ENCODE measurements at places on chromosomes 6 and 20.

DNA sequence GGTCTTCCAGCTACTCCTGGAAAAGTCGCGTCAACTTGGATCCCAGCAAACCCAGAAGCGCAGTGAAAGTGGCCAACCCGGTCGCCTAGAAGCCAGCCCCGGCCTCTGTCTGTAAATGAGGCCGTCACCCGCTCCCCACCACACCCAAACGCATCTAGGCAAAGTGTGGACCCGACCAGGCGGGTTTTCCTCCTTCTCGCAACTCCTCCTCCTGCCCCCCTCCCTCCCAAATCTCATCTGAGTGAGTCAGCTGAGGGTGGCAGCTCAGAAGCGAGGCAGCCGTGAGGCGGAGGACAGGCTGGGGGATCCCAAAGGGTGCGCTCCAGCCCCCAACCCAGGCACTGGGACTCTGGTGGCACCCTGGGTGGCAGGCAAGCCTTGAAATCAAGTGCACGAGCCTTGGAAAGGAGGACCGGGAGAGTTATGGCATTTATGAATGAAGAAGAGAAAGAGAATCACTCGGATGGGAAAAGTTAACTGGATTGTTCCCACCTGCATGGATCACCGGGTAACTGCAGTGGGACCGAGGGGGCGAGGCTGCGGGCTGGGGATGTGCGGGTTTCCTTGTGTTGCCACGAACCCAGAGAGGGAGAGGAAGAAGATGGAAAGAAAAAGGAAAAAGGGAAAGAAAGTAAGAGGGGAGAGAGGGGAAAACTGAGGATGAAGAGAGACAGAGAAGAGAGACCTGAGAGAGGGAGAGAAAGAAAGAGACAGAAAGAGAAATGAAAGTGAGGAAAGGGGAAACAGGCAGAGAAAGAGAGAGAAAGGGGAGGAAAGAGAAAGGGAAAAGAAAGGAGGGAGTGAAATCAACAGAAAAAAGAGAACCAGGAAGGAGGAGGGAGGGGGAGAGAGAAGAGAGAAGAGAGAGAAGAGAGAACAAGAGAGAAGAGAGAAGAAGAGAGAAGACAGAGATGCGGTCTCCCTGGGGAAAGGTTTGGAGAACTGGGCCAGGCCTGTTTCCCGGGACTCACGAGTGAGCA lies at the start of gene APCDD1L:
Gene APCDD1L (minus strand): TSS at position 167 of the 980 bp plus-strand sequence. CDS start 692 bp downstream, outside the sequence.
- DNase-seq, result peak; percentile 37

- DNase-seq, result no peak
Measured at GRCh38 chr20:16707674-16708073, 22.2 kb upstream of the SNRPB2 start.

GRCh38 chr6:106244931-106245330 lies 80.6 kb downstream of the ATG5 start:
- no peak for DNase-seq

- DNase-seq, result peak; percentile 83
Measured at GRCh38 chr20:37907677-37908401, 4.9 kb downstream of the VSTM2L start.

DNA sequence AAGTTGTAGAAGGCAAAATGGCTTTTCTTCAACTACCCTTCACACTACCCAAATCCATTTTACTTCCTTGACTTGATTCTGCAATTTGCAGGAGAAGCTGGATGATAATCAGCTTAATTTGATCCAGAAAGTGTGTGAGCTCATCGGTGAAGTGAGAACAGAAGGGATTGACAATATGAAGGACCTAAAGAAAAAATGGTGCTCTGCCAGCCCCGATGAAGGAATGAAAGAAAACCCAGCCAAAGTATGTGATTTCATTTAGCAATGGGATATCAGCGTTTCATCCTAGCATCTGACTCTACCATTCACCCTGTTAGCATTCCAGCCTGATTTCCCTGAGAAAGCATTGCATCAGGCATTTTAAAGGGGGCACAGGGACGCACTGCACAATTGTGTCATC lies 41.5 kb downstream of the CD164 start:
- DNase-seq, result no peak

DNA sequence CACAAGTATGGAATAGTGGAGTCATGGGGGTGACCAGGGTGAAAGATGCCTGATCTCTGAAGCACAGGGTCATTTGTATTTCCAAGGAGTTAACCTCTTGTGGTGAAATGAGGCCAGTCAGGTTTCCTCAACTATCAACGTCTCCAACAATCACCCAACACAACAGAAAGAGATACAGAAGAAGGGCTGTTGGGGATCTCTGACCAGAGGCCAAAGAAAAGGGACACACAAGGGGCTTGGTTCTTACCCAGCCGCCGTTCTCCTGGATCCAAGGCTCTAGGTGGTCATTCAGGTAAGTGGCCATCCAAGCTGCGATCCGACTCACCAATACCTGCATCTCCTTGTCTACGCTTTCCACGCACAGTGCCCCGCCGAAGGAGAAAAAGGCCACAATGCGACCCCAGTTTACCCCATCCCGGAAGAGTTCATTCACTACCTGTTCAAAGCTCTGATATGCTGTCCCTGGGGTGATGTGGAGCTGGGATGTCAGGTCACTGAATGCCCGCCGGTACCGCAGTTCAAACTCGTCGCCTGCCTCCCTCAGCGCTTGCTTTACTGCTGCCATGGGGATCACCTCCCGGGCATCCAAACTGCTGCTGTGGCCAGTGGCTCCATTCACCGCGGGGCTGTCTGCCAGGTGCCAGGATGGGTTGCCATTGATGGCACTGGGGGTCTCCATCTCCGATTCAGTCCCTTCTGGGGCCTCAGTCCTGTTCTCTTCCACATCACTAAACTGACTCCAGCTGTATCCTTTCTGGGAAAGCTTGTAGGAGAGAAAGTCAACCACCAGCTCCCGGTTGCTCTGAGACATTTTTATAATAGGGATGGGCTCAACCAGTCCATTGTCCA lies 1.0 kb downstream of the BCL2L1 start:
- DNase-seq, result no peak

DNA sequence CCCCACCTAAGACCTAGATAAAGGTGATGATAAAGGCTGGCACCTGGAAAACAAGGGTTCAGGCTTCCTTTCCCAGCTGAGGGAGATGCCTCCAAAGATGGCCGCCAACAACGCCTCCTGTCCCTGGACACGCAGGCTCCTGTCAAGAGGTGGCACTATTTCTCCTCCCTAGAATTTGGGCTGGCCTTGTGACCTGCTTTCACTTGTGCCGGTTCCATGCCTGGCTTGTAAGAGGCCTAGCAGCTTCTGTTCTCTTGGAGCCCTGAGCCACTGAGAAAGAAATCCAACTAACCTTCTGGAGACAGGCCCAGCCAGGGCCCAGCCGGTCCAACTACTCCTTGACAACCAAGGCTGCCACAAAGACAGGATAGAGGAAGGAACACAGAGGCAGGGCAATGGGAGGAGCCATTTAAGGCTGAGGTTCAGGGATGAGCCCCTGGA lies 60.2 kb upstream of the RALY start:
- peak; percentile 69 for DNase-seq

DNA sequence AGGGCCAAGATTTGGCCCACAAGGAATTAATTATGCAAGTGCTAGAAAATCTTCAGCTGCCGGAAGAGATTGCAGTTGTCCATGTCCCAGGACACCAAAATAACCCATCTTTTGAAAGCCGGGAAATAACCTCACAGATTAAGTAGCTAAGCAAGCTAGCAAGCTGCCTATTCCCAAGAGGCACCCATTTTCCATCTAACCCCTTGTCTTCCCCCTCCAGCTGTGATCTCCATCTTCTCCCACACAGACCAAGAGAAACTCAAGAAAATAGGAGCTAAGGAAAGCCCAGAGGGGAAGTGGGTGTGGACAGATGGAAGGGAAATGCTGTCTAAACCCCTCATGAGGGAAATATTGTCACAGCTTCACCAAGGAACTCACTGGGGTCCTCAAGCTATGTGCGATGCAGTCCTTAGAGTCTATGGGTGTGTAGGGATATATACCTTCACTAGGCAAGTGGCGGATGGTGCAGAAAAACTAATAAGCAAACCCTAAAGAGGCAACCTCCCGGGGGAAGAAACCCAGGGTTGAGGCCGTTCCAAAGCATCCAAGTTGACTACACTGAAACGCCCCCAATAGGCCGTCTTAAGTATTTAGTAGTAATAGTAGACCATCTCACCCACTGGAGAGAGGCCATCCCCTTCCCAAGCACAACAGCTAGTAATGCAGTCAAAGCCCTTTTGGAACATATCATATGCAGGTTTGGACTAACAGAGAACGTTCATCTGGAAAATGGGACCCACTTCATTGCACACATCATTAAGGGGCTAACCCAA lies 64.3 kb upstream of the PRSS16 start:
- DNase-seq, result no peak

GRCh38 chr6:150924808-150925589 lies 59.5 kb downstream of the MTHFD1L start:
- no peak for DNase-seq

DNA sequence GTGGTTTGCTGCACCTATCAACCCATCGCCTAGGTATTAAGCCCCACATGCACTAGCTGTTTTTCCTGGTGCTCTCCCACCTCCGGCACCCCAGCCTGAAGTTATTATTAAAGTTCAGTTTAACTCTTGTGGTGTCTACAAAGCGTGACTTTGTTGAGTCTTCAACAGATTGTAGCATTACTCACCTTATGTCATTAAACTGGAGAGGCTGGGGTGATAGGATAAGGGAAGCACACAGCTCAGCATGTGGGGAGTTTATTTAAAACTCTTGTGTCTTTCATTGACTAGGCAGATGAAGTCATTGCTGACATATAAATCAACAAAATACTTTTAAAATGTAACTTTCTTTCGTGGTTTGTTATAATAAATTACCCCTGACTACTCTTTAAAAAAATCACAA lies 84.7 kb upstream of the GCM1 start:
- no peak for DNase-seq

DNA sequence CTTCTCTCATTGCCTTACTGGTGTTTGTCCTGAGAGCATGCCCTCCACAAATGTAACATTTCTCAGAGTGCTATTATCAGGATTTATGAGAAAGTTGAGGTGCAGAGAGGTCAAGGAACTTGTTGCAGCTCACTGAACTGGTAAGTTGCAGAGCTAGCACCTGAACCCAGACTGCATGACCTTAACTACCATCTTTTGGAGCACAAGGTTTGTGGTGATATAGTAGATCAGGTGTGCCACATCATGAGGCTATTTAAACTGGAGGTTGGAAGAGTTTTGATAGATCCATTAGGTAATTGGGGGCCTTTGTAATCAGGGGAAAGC lies 112.0 kb upstream of the CITED2 start:
- no peak for DNase-seq

GRCh38 chr6:160792708-160793107 lies 90.7 kb downstream of the PLG start:
- DNase-seq, result no peak

DNA sequence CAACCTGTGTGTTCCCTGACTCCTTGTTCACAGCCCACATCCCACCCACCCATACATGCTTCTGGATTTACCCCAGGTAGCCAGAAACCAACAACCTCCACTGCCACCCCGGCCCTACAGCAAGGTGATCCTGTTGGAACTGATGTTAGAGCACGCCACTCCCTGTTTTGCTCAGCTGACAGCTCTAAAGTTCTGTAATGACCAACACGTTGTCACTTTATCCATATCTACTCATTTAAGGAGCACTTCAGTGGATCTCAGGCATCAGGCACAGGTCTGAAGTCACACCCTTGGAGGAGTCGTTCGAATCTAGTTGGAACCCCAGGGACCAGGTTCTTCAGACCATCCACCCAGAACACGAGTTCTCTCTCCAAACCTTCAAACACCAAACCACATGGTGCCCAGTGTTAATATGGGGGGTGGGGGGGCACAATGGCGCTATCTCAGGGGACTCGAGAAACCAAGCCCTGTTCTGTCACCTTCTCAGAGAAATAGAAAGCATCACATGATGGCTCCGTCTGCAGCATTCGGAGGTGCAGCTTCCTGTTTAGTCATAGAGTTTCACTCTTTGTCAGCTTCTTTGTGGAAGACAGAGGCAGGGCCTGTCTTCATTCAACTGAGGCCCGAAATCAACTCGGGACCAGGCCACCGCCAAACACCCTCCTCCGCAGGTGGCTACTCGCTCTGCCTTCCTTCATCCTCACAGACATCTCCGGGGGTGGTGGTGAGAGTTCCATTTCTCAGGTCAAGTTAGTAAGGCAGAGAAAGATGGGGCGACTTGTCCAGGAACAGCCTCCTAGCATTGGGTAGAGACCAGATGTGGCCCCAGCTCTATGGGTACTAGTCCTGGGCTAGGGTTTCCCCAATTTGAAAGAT lies 142.2 kb downstream of the NFATC2 start:
- DNase-seq, result no peak

DNA sequence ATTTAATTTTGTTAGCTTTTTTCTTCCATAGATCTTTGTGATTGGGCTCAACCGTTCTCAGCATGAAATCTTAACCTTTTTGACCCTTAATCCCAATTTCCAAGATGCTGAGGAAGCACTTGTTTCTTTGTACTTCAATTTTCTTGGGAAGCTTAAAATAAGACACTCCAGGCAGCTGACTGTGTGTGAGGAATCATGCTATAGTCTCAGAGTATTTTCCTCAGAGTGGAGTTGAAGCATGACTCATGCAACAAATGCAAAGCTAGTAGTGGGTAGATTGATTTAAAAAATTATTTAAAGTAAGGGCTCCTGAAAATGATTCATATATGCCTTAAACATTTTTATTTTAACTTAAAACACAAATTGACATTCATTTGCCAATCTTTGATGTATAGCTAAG lies 168.7 kb downstream of the BTBD3 start:
- no peak for DNase-seq

GRCh38 chr6:129662406-129662766 lies 47.6 kb downstream of the ARHGAP18 start:
- no peak for DNase-seq

GRCh38 chr6:25419879-25420278 lies 140.7 kb downstream of the CARMIL1 start:
- DNase-seq, result no peak

GRCh38 chr6:1445650-1446330 lies 56.4 kb downstream of the FOXF2 start:
- DNase-seq, result no peak

DNA sequence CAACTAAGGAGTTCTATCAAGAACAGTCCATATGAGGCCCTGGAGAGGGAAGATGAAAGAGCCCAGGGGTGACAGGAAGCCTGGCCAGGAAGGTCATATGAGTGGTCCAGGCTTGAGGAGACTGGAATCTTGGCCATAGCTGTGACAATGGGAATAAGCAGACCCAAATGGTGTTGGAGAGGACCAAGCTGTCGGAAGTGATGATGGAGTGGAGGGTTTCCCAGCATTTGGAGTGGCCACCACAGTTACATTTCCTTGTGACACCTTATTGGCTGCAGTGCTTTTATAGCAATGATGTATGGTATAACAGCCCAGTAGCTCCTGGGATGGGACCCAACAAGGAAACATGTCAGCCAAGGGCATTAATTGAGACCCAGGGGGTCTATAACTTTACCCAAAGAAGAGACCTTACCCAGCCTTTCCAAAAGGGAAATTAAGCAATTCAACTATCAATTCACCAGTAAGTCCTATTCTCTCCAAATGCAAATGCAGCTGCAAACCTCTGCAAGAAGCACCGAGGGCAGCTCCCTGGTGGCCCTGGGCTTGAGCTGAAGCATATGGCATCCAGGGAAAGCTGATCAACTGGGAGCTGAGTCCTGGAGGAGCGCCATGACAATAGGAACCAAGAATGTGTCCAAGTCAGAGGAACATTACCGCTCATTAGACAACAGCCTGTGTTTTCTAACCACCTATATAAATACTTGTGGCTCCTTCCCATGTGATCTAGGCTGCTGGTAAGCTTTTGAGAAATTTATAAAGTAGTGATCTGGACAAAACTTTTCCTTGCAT lies 219.4 kb downstream of the SOD2 start:
- DNase-seq, result no peak

GRCh38 chr6:98833057-98833306 lies 1.4 kb upstream of the POU3F2 start:
- peak; percentile 3 for DNase-seq

All from HFFc6 (cell line).